ENCODE measurements at places on chromosomes 1 and 21. TPM values are rescaled to one million over a fixed set of nuclear protein-coding genes. Genes with fewer than 3 reads are reported as not detected.

DNA sequence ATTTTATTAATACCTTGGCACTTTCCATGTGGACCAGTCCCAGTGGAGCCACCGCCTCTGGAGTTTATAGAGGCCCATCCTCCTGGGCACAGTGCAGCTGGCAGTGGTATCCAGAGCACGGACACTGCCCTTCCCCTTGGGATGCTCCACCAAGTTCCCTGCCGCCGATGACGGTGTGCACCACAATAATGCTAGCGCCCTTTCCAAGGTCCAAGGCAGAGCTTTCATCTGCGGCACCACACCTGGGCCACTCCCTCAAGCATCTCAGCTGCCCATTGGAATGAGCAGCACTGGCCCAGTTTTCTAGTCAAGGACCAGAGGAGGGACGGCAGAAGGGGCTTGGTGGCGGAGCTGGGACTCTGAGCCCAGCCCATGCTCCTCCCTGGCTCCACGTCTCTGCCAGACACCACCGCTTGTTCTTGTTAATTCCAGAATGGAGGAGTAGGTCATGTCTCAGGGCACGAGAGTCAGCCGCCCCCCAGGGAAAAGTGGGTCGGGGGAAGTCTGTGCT, 24.5 kb downstream of the SIM2 start:
- DNase-seq: no peak

GRCh38 chr21:39863111-39863510, 4.1 kb upstream of the PCP4 start:
- no peak for DNase-seq

The PTGFR gene
- total RNA-seq: 1.7 TPM

DNA sequence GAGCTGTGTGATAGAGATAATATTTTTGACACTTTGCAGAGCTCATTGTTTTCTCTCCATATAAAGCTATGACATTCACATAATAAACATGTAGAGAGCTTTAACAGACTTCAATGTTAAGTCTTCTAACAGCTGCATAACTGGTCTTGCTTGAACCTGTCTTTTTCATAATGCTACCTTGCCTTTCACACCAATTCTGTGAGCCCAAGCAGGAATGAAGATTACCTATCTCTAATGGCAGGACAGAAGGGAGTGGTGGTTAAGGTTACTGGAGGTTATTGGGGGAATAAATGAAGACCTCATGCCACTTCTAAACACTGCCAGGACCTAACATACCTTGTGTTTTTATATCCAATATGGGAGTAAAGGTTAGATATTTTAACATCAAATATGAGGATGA, 2.3 kb upstream of the CD55 start:
- no peak for DNase-seq

GRCh38 chr1:213737398-213738035, 250.3 kb upstream of the PROX1 start:
- DNase-seq: no peak

GRCh38 chr1:61285371-61285885, 203.1 kb downstream of the NFIA start:
- DNase-seq: no peak

The TTC39A gene
- total RNA-seq: 25.6 TPM

The SLC45A3 gene
- 9.6 TPM for total RNA-seq

GRCh38 chr1:30186586-30186985, 536.8 kb downstream of the MATN1 start:
- DNase-seq: no peak

DNA sequence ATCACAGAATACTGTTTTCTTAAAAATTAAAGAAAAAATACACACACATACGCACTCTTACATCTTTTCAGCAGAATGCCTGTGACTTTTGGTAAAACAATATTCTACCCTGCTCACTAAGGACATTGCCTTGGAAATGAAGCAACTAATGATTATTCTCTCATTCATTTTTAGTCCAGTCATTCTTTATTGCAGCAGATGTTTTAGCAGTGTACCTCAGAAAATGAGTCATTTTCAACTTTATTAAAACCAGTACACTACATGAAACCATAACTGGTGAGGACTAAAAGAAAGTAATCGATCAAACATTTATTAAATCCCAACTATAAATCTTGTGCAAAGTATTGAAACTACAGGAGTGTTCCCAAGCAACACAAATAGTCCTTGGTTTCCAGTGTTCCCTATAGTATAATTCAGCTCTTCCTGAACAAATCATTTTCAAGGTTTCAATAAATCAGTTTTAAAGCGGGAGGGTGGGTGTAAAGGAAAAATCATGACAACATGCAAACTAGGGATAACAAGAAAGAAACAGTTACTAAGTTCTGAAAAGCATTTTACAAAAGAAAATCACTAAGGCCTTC, 114.2 kb downstream of the ADGRL4 start:
- DNase-seq: no peak

The LRRC38 gene
- total RNA-seq: not detected

- no peak for DNase-seq
These were observed 113.6 kb downstream of the FGGY start for GRCh38 chr1:59410457-59410856.

DNA sequence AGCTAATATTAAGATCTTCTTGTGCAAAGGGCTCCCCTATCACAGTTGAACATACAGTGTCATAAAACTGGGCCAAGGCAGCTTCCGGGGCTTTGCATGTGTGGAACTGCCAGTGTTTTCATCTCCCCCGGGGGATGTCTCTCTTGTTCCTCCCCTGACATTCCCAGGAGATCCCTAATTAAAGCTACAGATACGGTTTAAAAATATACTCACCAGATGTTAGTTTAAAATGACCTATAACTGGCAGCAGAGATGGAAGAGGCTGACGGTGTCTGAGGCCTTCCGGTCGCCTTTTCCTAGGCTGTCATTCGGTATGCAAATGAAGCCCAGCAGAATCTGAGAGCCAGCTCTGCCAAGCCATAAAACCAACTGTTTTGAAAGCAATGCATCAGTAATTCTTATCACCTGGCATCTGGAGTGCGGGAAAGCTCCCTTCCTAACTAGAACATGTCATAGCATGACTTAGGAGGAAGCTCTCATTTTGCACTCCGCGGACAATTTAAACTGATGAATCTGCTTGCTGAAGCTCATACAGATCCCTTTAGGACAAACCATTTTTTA, 436.5 kb upstream of the VAMP3 start:
- DNase-seq: no peak

- no peak for DNase-seq
These were observed 47.8 kb downstream of the CHML start for GRCh38 chr1:241592273-241592958.

The AKR7A3 gene
- 348 TPM for total RNA-seq

- no peak for DNase-seq
These were observed 14.8 kb downstream of the SIM2 start for GRCh38 chr21:36713746-36714145.

The CELA2A gene
- total RNA-seq: not detected

DNA sequence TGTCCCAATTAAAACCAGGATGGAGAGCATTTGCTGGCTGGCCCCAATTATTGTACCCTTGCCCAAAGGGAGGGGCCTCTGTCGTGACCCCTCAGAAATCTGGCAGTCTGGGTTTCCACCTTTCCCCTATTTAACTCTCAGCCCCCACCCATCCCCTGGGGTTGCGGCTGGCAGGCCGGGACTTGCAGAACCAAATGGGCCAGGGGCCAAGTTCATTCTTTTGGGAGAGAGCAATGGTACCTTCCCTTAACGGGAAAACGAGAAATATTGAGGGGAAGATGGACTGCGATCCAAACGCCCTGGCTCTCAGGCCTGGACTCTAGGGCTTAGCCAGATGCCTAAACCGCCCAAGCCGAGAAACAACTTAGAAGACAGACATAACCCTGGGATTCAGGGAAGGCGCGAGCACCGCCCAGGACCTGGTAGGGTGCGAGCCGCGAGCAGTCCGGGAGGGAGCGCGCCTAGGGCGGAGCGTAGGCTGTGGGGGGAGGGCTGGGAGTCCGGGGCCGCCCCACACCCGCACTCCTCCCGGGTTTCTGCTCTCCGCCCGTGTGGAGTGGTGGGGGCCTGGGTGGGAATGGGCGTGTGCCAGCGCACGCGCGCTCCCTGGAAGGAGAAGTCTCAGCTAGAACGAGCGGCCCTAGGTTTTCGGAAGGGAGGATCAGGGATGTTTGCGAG, at the start of gene SLC27A3:
SLC27A3 (plus strand) TSS at position 628 of the 678 bp plus-strand sequence. CDS start 91 bp downstream, outside the sequence.
- DNase-seq: no peak

DNA sequence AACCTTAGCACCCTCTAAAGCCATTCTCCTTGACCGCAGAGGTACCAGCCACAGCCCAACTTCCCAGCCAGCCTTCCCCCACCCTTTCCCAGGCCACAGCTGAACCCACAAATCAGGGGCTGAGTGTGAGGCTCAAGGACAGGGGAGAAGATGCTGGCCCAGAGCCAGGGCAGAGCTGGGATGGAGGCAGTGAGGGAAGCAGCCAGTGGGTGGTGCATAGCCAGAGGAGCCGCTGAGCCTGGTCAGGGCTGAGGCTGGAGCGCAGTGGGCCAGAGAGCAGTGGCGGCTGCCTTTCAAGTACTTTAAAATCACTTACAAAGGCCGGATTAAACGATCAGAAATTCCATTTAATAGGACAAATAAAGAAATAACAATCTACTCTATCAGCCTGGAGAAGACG, 36.3 kb downstream of the DMAP1 start:
- peak; percentile 43 for DNase-seq

The EPHB2 gene
- total RNA-seq: 71.0 TPM

DNA sequence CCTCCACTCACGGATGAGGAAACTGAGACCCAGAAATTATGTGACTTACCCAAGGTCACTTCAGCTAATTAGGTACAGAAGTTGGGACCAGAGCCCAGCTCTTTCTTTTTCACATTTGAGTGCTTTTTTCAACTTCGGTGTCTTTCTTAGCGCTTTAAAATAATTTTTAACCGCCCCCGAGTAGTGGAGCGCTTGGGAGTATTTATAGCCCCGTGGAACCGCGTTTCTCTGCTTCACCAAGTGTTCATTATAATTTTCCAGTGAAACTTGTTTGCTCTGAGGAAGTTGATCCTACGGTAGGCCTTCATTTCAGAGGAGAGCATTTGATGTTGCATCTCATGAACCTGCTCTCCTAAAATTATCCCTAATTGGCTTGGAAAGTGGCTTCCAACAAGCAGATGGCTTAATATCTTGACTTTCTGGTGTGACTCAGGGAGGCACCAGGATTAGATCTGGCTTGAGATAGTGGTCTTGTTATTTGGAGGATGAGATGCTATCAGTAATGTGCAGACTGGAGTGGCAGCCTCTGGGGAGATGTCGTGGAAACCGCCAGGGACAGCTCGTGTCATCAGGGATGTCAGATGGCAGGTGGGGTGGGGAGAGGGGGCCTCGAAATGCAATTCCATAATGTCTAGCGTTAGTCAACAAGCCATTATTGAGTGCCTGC, 321.3 kb downstream of the CAMTA1 start:
- no peak for DNase-seq

DNA sequence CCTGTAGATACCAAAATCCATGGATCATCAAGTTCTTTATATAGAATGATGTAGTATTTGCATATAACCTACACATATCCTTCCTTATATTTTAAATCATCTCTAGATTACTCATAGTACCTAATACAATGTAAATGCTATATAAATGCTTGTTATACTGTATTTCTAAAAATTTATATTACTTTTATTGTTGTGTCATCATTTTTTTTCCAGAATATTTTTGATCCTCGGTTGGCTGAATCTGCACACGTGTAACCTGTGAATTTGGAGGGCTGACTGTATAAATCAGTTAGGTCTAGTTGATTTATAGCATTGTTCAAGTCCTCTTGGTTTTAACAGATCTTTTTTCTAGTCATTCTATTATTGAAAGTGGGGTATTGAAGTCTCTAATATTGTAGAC, 23.3 kb downstream of the OBSCN start:
- no peak for DNase-seq

- DNase-seq: no peak
These were observed 385.0 kb upstream of the NFIA start for GRCh38 chr1:60697204-60697994.

DNA sequence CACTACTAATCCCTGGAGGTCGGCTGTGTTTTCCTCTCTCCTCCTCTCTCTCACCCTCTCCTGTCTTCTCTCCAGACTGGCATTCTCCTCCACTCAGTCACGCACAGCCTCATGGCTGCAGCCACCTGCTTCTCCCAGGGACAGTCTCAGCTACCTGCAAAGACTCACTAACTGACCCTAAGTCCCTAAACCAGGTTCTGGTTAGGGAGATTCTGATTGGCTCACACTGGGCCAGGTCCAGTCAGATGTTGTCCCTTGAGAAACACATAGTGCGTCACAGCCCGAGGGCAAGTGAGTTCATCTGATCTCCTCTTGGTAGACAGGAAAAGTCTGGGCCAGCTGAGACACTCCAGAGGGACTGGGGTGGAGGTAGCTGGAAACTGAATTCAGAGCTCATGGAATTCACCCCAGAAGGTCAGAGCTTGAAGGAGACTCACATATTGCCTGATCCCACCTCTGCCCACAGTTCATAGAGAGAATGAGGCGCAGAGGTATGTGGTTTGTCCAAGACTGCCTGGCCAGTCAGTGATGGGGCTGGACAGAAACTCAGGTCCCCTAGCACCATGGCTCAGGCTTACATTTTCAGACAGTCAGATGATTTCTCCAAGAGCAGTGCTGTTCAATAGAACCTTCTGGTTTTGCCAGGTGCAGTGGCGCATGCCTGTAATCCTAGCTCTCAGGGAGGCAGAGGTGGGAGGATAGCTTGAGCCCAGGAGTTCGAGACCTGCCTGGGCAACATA, 40.4 kb upstream of the RPL11 start:
- DNase-seq: no peak

The OR2T2 gene
- not detected for total RNA-seq

DNA sequence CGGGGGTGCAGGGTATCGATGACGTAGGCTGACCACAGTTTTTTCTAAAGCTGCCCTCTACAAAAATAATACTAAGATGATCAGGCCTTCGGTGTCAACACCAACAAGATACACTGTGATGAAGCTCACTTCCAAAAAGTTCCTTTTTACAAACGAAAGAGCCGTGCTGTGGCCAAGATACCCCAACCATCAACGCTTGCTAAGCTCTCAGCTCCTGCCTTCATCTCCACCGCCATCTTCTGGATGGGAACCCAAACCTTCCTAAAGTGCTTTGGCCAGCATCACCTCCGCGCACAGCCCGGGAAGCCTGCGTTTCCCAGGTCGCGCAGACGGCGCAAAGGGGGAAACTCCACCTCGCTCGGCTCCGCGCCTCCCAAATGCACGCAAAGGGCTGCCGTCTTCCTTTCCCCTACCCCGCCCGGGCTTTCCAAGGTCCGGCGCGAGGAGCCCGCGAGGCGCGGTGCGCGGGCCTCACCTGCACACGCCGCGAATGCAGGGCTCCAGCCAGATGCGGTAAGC, 541 bp downstream of the USP48 start:
- DNase-seq: peak; percentile 59

DNA sequence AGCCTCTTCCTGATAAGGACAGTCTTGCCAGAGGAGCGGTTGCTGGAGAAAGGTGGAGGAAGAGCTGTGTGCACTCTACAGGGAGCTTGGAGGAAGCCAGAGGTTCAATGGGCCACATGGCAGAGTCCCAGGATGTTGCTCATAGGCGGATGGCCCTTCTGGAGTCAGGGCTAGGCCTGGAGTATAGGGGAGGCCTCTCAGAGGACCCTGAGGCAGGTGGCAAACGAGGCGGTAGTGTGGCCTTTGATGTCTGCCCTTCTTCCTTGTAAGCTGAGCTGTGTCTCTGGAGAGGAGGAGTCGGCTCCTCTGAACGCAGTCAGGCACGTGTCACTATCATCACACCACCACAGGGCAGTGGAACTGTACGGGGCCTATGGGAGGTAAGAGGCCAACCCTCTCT, 8.6 kb downstream of the PKP1 start:
- no peak for DNase-seq

The RIMKLA gene
- total RNA-seq: 1.1 TPM

GRCh38 chr1:92707709-92708108, 77.2 kb downstream of the EVI5 start:
- no peak for DNase-seq

Data from Peyer's patch (tissue), 4 donors.